Small intestine (tissue), 16 donors: ENCODE measurements at places on chromosomes 12 and 14.

- no peak for DNase-seq
Observed at GRCh38 chr12:32983332-32983731, 86.8 kb upstream of the PKP2 start.

GRCh38 chr14:100030452-100031153, 34.6 kb upstream of the EVL start:
- no peak for DNase-seq

DNA sequence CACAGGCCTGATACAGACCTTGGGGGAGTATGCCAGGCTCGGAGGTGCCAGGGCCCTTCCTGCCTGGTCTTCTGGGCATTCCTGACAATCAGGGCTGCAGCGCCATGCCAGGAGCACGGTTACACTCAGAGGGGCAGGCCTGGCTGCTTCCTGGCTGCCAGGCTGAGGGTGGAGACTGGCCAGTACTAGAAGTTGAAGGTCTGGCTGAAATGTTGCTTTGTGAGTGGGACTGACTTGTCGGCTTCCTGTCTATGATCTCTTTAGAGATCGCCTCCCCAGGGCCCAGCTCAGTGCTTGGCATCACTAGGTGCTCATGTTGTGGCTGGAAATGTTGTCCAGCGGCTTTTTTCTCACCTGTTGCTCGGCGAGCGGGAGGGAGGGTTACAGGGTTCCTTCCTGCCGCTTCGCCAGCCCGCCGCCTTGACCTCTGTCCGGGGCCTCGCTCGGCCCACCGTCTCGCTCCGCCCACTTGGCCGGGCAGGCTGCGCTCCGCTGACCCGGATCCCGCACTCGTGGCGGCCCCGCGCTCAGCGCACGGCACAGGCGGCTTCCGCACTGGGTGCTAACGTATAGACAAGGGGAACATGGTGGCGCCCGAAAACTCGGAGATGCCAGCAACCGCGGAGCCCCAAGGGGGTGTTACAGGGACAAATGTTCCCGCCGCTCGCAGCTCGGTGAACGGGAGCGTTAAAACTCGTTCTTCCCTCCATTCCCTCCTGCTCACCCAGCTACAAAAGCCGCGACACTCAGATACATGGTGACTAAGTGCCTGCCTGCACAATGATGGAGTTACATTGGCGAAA, 32.6 kb downstream of the PAPLN start:
- DNase-seq = peak; percentile 40

- peak; percentile 19 for DNase-seq
Observed at GRCh38 chr14:33859306-33859705, 91.6 kb downstream of the EGLN3 start.

- no peak for DNase-seq
Observed at GRCh38 chr14:72583316-72584272, 310.3 kb downstream of the DPF3 start.

DNA sequence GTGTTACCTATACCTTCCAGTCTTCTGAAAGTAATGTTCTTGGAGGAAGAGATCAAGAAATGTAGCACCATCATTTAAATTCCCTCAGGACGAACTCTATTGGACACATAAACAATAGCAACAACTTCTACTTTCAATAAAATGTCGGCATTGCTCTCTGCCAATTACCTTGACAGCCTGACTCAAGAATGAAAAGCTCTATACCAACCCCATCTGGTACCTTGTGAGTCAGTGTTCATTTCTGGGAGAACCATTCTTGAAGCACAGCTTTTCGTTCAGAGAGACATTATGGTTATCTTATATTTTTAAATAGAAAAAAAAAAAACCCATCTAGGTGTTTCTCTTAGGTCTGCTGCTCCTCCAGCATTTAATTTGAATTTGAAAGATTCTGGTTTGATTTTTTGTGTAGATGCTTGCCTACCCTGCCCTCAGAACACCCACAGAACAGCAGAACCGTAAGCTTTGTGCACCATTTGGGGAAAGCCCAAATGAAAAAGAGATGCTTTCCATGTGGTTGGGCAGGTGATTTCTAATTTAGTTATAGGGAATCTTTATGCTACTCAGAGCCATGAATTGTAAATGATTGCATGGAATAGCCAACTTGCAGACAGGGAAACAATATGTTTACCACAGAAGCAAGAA, 156.0 kb downstream of the SAMD4A start:
- peak; percentile 18 for DNase-seq
